ENCODE measurements at places on chromosomes 16 and 17.

DNA sequence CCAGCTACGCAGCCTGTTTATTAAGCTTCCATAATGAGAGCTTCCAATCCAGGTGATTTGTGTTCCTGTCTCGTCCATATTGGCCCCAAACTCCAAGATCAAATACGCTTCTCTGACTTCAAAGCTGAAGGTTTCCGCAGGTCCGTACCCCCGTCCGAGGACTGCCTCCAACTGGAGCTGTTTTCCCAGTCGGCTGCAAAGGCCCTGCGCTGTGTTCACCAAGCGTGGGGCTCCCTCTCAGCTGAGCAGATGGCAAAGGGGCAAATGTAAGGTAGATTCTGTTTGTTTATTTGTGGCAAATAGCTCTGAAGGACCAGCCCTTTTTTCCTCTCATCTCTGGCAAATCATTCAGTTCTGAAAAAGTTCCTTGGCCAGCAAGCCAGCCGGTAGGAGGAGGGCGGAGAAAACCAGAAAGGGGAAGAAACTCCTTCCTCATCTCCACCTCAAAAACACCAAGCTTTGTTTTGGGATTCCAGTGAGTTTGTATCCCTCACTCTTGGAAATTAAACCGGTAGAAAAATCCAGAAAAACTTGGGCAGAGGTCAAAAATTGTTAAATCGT lies 35.2 kb downstream of the NXN start:
- DNase-seq, result no peak

DNA sequence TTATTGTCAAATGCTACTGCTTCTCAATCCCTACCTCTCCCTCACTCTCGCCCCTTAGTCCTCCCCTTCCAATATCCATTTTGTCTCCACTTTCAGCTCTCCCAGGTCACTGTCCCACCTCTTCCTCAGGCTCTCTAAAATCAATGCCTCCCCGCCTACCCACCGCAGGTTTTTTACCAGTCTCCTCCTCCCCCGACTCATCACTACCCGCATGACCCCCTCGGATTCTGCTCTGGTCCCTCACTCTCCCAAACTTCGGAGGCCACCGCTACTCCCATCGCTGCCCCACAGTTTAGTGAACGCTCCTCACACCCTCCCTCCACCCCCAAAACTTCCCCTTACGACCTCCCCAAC lies 513 bp downstream of the CRLF3 start:
- DNase-seq, result no peak

- DNase-seq, result no peak
Observed at GRCh38 chr16:11596572-11597226, 10.0 kb upstream of the LITAF start.

DNA sequence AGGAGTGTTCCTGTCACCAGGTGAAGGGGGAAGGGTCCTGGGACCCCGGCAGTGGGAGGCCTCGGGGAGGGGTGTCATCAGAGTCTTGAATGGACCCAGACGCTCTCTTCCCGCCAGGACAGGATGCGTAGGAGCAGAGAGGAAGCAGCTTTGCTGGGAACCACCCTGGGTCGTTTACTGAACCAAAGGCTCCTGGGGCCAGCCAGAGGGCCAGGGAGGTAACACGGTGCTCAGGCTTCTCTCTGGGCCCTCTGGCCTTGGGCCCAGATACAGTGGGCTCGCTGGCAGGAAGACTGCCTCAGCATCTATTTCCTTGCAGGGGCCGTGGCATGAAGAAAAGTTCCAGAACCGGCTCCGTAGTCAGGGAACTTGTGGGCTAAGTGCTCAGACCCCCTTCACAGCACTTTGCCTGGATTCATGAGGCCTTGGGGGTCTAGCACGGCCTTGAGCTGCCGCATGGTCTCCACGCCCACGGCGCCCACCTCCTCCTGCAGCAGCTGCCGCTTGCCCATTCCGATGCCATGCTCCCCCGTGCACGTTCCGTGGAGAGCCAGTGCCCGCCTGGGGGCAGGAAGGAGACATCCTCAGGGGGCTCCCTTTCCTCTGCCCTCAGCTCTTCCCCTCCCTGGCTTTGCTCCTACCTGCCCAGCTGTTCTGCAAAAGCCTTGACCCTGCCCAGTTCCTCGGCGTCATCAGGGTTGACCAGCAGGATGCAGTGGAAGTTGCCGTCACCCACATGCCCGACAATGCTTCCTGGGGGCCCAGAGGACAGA lies 4.4 kb downstream of the LDHD start:
- no peak for DNase-seq

- no peak for DNase-seq
Observed at GRCh38 chr17:17645961-17646360, 35.3 kb upstream of the RAI1 start.

DNA sequence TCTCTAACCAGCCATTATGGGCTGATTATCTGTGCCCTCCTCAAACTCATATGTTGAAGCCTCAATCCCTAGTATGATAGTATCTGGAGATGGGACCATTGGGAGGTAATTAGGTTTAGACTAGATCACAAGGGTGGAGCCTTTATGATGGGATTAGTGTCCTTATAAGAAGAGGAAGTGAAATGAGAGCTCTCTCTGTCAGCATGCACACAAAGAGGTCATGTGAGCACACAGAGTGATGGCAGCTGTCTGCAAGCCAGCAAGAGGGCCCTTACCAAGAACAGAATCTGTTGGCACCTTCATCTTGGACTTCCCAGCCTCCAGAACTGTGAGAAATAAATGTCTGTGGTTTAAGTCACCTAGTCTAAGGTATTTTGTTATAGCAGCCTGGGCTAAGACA lies 101.9 kb downstream of the PCTP start:
- no peak for DNase-seq

DNA sequence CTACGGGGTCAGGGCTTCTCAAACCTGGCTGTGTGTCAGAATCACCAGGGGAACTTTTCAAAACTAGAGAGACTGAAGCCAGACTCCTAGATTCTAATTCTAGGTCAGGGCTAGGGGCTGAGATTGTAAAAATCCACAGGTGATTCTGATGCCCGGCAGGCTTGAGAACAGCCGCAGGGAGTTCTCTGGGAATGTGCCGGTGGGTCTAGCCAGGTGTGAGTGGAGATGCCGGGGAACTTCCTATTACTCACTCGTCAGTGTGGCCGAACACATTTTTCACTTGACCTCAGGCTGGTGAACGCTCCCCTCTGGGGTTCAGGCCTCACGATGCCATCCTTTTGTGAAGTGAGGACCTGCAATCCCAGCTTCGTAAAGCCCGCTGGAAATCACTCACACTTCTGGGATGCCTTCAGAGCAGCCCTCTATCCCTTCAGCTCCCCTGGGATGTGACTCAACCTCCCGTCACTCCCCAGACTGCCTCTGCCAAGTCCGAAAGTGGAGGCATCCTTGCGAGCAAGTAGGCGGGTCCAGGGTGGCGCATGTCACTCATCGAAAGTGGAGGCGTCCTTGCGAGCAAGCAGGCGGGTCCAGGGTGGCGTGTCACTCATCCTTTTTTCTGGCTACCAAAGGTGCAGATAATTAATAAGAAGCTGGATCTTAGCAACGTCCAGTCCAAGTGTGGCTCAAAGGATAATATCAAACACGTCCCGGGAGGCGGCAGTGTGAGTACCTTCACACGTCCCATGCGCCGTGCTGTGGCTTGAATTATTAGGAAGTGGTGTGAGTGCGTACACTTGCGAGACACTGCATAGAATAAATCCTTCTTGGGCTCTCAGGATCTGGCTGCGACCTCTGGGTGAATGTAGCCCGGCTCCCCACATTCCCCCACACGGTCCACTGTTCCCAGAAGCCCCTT lies 10.9 kb downstream of the STH start:
- DNase-seq, result peak; percentile 47

DNA sequence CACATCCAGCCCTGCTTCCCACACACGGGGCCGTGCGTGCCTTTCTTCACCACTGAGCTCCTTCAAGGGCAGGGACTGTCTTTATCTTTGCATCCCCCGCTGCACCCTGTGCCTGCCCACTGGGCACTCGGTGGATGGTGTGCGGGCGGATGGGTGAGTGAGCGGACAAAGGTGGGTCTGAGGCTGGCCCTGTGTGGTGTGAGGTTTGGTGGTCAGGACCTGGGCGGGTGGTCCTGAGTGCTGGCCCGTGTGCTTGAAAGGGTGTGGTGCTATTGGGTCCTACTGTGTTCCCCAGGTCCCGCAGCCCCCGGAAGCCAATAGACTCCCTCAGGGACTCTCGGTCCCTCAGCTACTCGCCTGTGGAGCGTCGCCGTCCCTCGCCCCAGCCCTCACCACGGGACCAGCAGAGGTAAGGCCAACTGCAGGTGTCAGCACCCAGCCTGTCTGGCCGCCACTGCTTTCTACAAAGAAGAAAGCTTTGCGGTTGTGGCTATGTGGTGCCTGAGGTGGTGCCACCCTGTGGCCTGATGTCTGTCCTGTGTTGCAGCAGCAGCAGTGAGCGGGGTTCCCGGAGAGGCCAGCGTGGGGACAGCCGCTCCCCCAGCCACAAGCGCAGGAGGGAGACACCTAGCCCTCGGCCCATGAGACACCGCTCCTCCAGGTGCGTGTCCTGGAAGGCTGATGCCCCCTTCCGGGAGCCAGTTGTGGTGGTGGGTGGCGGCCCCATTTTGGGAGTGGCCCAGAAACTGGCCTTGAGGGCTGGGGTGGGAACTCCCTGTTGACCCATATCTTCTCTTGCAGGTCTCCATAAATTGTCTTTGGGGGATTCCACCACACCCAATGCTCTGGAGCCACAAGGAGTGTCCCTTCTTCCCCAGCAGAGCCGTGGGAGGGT lies 6.8 kb downstream of the ELOB start:
- no peak for DNase-seq

GRCh38 chr17:10471858-10472257 lies 2.5 kb upstream of the MYH4 start:
- no peak for DNase-seq

GRCh38 chr16:57092786-57093411 lies 516 bp downstream of the CPNE2 start:
- DNase-seq, result no peak

GRCh38 chr16:49921791-49922456 lies 66.0 kb upstream of the ZNF423 start:
- DNase-seq, result no peak

DNA sequence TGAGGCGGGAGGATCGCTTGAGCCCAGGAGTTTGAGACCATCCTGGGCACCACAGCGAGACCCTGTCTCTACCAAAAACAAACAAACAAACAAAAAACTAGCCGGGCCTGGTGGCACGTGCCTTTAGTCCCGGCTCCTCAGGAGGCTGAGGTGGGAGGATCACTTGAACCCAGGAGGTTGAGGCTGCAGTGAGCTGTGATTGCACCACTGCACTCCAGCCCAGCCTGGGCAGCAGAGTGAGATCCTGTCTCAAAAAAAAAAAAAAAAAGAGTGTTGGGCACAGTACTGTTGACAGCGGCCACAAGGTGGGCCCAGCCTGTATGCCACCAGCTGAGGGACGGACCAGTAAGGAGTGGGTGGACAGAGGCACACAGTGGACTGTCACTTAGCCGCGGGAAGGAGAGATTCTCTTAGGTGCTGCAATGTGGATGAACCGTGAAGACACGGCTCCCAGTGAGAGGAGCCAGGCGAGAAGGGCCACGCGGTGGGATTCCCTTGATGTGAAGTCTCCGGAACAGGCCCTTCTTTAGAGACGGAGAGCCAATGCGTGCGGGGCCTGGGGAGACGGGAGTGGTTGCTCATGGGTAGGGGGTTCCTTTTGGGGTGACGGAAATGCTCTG lies 31.1 kb downstream of the GSE1 start:
- no peak for DNase-seq

- no peak for DNase-seq
Observed at GRCh38 chr16:57112403-57113041, 20.1 kb downstream of the CPNE2 start.

DNA sequence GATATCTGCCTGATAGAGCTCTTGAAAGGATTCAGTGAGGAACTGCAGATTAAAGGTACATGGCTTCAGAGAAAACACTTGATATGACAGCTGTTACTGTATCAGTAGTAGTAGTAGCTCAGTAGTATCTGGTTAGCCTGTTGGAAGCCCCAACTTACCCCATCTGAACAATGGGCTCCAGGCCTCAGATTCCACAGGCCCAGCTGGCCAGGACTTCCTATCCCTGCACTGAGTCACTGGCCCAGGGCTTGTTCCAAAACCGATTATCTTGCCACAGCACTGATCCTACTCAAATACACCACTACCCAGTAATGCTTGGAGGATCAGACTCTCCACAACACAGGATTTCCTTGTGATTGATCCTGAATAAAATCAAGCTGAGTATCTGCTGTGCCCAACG lies 32.6 kb downstream of the DCUN1D3 start:
- DNase-seq, result no peak

DNA sequence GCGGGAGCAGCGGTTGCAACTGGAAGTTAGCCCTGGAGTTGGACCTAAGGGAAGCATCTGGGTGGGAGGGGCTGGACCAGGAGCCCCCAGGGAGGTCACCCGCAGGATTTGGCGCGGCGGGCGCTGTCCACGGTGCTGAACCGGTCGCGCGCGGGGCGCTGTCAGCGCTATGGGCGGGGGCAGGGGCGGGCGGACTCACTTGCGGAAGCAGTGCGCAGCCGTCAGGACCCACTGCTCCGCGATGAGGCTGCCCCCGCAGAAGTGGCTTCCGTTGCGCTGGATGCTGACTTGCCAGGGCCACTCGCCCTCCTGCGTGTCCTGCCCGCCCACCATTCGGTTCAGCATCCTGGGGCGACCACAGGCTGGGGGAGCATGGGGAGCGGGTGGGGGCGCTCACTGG lies 4.5 kb downstream of the PRSS27 start:
- DNase-seq, result peak; percentile 18

DNA sequence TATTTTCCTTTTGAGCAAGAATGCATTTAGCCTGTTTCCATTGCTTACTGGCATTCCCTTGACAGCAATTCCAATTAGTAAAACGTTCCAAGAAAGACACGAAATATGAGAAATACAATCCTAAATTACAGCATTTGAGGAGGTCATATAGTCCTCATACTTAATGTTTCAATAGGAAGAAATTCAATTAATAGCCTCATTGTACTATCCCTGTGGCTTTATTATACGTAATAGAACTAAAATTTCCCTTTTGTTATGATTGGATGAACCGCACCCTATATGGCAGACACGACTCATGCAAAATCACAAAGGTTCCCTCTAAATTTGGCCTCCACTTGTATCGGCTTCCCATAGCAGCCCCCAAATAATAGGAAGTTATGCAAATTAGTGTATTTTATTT lies 291.7 kb downstream of the CEP112 start:
- DNase-seq, result no peak

- DNase-seq, result no peak
Observed at GRCh38 chr16:29993903-29994599, 1.4 kb downstream of the HIRIP3 start.

GRCh38 chr16:22220069-22220440 lies 14.0 kb downstream of the EEF2K start:
- DNase-seq, result no peak
